ENCODE measurements at places on chromosomes 1 and 21.

- no peak for DNase-seq
Measured at GRCh38 chr21:42942244-42942643, 16.8 kb upstream of the ERVH48-1 start.

GRCh38 chr1:111399792-111400610, 27.5 kb downstream of the OVGP1 start:
- peak; percentile 50 for DNase-seq

DNA sequence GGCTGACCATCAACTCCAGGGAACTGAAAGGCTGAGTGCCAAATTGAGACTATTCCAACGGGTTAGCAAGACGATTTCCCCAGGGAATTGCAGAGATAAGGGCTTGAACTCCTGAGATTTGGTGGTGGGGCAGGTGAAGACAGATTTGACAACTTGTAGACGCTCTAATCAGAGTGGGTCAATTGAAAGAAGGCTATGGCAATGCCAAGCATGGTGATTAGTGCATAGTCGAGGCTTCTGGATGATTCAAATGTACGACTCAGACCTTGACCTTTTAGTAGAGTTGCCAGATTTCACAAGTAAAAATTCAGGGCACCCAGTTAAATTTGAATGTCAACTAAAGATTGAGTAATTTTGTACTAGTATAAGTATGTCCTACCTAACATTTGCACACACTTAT, 302.1 kb upstream of the SPAG17 start:
- no peak for DNase-seq

- DNase-seq = no peak
Measured at GRCh38 chr21:39096754-39097153, 86.5 kb downstream of the PSMG1 start.

DNA sequence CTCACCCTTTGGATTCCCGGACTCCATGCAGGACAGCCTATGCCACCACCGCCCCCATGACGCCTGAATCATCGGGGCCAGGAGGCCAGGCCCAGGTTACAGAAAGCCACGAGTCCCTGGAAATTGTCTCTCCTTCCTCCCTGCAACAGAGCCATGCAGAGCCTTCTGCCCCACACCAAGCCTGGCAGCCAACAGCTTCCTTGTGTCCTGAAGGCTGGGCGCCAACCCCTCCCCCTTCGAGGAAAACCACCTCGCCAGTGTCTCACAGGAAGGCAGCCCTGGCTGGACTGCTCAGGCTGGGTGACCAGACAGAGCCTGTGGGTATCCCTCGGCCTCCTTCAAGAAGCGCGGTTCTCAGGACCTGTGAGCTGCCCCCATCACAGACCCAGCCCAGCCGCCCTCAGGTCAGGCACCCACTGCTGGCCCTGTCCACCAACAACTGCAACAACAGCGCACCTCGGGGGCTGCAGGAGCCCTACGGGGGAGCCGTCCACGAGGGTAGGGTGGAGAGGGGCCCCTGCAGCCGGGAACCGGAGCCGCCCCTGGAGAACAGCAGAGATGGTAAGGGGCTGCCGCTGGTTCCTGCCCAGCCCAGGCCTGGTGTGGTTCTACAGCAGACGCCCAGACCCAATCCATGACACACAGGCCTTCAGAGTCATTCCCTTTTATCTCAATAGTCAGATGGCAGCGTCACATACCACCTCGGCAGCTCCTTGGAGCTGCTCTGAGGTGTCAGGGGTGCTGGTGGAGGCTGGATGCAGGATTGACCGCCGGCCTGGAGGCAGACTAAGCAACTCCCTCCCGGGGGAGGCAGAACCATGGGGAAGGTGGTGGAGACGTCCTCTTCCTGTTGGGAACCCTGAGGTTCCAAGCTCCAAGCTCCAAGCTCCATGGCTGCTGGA, 23.7 kb downstream of the KIAA1614 start:
- DNase-seq = no peak

DNA sequence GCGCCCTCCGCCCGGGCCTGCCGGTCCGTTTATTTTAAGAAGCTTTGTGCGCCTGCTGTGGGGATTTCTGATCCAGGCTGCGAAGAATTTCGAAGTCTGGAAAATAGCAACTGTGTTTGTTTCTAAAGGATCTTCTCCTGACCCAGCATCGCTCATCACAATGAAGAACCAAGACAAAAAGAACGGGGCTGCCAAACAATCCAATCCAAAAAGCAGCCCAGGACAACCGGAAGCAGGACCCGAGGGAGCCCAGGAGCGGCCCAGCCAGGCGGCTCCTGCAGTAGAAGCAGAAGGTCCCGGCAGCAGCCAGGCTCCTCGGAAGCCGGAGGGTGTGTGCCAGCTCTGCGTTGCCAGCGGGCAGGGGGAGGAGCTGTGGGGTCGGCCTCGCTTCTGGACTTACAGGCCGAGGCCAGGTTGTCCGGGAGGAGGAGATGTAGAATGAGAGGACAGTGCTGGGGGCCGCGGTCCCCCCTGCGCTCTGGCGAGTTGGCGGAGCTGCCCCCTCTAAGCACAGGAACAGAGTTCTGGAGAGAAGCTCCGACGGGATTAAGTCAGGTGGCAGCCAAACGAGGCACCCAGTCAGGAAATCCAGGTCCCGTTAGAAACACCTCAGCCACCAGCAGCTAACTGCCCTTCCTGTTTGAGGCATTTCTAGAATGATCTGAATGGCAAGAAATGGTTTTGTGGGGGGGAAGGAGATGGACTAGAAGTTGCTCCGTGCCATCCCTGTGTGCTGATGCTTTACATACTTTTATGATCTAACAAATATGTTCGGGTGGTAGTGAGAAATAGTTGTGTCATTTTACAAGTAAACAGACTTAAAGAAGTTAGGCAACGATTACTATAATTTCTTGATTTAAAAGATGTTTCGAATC, 948 bp downstream of the TXLNA start:
- peak; percentile 77 for DNase-seq

GRCh38 chr21:33151941-33152731, 77.6 kb upstream of the IFNAR2 start:
- no peak for DNase-seq

DNA sequence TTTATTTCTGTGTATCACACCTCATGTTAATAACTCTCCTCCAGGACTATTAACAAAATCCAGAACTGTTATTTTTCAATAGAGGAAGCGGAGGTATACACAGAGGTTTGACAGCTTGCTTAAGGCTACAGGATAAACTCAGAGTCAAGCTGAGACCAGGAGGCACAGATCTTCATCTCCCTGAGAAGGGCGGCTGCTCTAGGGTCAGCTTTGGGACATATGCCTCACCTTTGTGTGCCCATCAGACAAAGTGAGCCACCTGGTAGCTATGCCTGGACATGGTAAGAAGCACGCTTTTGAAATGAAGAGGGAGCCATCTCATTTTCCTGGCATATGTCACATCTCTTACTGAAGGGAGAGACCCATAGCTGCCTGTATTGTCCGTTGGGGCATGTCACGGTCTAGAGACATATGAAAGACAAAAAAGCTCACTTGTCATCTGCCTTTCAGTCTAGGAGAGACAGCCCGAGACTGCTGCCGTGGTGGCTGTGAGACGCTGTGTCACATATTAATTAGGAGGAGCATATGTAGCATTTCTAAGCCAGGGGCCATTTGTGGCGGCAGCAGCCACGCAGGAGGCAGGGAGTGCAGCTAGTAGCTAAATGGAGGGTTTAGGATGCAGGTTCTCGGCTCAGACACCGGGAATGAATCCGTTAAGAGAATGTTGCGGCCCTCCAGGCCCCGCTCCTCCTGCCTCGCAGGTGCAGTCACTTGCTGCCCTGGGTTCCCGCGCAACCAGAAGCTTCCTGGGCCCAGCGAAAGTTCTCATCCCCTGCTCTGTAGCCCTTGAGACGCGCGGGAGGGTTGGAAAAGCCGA, 161.3 kb upstream of the C1orf21 start:
- no peak for DNase-seq

DNA sequence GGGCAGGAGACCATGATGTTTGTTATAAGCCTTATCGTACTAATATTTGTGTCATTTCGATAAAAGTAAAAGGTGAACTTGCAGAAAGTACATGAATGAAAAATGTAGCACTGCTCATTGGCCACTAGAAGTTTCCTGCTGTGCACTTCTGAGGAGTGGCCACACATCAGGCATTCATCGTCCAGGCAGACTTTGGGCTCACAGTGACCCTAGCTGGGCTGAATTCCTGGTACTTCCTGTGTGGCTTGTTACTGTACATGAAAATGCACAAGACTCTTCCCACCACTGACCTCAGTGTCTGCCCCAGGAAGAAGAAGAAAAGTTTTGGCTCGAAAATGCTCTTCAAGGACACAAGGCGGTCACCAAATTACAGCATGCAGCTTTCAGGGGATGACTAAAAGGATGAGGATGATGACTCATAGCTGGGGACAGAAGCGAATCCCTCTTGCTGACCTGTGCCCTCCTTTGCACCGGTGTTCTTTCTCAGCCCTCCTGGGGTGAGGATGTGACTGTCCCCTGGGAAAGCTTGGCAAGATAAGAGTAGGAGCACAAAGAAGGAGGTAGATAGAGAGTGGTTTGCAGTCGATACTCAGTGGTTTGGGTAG, 252.4 kb upstream of the KAZN start:
- DNase-seq = peak; percentile 10

DNA sequence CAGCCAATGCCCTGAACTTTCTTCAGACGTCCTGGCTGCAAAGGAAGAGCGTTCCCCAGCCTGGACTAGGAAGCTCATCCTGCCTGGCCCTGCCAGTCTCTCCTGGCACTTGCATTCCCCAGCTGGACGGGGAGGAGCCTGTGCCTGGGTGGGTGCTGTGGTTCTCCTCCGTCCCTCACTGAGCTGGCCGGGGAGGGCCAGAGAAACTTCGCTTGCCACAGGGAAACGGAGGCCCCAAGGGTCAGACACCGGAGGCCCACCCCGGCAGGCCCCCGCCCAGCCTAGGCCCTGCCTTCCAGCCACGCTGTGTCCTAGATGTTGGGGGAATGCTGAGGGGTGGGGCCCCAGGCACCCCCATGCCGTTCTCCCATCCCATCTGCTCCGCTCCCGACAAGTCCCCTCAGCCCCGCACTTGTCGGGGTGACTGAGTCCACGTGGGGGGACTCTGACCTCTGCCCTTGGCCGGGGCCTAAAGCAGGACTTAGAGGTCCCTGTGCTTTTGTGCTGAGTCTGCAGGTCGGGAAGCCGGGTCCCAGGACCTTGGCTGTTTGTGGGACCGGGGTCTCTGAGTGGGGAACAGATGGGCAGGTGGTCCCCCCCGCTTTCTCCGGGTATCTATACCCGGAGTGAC, 4.8 kb downstream of the FTCD start:
- no peak for DNase-seq

GRCh38 chr1:94335447-94335846, 82.7 kb upstream of the ABCD3 start:
- no peak for DNase-seq

DNA sequence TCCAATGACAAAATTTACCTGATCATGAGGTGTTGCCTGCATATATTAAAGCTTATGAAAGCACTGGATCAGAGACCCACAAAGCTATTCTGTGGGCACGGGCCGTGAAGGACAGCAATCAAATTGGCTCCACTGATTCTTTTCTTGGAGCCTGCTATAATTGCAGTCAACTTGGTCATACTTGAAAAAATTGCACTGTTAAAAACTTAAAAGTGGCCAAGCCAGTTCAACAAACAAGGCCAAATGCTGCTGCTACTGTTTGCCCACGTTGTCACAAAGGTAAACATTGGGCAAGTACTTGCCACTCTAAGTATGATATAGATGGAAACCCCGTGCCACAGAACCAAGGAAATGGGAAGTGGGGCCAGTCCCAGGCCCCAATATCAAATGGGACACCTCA, 37.8 kb downstream of the CYP4A11 start:
- no peak for DNase-seq

DNA sequence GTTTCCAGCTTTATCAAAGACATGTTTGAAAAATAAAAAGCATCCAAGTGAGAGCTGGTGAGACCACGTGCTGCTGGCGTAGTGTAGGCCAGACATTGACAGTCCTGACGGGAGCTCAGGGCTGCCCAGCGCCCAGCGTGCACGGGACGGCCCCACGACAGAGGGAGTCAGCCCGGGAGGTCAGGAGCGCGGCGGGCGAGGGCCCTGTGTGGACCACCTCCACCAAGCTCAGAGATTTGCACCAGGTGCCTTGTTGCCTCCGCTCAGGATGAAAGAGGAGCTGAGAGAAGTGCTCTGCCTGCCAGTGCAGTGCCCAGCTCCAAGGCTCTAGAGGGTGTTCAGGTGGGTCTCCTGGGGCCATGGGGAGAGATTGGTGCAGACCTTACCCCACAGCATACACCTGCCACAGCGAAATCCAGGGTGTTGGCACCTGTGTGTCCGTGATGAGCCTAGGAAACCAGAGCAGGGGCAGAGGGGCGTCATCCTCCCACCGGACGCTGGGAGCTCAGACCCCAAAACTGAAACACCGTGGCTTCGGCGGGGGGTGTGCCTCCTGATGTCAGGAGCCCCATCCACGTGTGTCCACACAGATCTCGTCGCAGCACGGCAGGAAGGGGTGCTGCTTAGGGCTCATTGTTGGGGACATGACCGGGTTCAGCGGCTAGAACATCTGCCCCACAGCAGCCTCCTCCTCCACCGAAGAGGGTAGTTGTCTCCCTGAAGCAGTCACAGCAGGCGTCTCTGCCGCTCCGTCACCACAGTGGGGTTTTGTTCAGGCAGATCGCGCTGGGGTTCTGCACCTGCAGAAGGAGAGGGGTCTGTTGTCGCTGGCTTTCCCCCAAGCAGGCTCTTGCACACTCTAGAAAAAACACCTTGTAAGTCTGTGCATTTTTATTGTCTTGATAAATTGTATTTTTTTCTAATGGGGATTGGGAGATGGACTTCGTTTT, 64.2 kb downstream of the POFUT2 start:
- DNase-seq = no peak

- no peak for DNase-seq
Measured at GRCh38 chr1:160837558-160838205, 25.0 kb downstream of the CD244 start.

GRCh38 chr1:196407358-196408051, 200.7 kb downstream of the KCNT2 start:
- peak; percentile 86 for DNase-seq

- DNase-seq = no peak
Measured at GRCh38 chr1:76921590-76921989, 54.3 kb downstream of the ST6GALNAC5 start.

DNA sequence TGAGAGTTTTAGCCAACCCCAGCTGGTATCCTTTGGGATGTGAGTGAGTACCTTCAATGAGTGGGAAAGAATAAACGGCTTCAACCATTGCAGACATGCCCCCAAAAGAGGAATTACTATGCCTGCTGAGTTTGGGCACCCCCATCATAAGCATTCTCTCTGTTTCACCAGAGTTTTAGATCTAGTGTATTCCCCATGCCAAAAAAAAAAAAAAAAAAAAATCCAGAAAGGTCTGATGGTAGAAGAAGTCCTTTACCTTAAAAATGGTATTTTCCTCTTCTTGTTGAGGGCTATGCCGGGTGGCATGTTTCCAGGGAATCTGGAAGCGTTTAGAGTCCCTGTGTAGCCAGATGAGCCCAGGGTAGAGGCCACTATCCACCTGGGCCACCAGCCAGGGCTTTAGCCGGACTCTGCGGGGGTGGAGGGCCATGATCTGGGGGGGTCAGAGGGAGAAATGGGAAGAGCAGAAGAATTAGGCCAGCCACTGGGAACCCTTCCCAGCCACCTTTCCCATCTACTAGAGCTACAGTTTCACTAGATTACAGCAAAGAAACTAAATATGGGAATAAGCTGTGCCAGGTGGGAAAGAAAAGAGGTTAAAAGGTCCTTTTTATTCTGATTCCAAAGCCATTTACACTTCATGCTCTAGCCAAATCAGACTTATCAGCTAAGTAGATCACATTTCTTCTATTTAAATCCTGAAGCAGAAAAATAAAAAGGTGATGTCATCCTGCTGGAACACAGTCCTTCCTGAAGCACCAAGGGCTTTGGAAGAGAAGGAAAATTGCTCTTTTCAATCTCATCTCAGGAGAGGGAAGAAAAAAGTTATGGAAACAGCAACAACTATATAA, 4.7 kb downstream of the IRF6 start:
- DNase-seq = no peak

- no peak for DNase-seq
Measured at GRCh38 chr21:46248422-46248782, 19.8 kb upstream of the LSS start.

- no peak for DNase-seq
Measured at GRCh38 chr1:115351143-115351542, 13.1 kb upstream of the NGF start.

Data from iris pigment epithelial cell (primary cell).